ENCODE measurements at places on chromosomes 2 and 18.

DNA sequence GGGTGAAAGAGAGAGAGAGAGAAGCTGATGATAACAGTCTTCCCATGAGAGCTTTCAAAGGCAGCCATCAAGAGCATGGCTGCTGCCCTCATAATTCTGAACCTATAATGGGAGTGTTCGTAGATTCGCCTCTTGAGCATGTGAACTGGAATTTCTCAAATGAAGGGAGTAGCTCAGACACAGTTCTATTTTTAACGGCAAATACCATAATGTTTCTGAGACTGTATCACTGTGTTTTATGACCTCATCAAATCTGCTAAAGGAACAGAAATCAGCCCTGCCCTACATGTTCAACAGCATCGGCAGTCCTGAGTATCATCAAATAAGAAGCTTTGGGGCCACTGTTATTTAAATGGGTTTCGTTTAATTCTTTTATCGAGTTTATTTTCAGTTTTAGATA lies 645.6 kb downstream of the GALR1 start:
- no peak for DNase-seq

- no peak for DNase-seq
These were observed 215.8 kb downstream of the KCNS3 start for GRCh38 chr2:18094277-18094676.

- DNase-seq: no peak
These were observed 425.1 kb upstream of the SYT4 start for GRCh38 chr18:43702399-43702798.

DNA sequence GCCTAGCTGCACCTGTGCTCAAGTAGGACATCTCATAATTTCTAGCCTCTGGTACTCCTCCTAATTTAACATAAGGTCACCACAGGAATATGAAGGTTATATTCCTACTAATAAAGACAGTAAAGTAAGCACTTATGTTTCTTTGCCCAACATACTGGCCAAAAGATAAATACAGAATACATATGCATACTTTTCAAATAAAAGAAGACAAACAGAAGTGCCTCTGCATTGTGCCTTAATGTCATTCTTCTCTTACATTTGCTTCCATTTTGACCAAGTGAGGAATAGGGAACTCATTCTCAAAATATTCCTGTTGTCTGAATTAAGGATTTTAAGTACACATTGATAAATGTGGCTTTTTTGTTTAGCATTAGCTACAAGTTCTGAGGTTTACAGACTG lies 5.6 kb downstream of the BCL11A start:
- no peak for DNase-seq

- DNase-seq: peak; percentile 55
These were observed 96.4 kb upstream of the FOSL2 start for GRCh38 chr2:28296243-28296642.

- DNase-seq: no peak
These were observed 752 bp downstream of the MGAT4A start for GRCh38 chr2:98730053-98730706.

GRCh38 chr2:192140236-192140839 lies 54.4 kb downstream of the TMEFF2 start:
- DNase-seq: no peak

DNA sequence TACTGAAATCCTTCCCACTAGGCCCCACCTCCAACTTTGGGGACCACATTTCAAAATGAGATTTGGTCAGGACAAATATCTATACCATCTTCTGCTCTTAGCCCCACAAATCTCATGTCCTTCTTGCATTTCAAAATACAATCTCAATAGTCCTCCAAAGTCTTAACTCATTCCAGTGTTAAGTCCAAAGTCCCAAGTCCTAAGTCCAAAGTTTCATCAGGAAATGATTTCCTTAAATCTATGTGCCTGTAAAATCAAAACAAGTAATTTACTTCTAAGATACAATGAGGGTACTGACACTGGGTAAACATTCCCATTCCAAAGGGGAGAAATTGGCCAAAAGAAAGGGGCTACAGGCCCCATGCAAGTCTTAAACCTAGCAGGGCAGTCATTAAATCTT lies 40.5 kb upstream of the TNP1 start:
- no peak for DNase-seq

- no peak for DNase-seq
These were observed 231.4 kb downstream of the FAM210A start for GRCh38 chr18:13494871-13495445.

DNA sequence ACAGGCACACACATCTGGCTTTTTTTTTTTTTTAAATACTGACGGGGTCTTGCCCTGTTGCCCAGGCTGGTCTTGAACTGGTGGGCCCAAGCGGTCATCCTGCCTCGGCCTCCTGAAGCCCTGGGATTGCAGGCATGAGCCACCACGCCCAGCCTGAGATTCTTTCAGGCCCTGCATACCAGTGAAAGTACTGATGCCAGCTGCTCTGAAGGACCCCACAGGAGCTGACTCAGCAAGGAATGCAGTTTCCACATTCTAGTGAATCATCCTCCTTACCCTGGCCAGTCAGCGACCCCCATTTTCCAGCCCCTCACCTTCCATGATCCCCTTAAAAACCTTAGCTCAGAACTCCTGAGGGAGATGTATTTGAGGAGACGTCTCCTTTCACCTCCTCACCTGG lies 5.8 kb upstream of the DTYMK start:
- DNase-seq: peak; percentile 29

DNA sequence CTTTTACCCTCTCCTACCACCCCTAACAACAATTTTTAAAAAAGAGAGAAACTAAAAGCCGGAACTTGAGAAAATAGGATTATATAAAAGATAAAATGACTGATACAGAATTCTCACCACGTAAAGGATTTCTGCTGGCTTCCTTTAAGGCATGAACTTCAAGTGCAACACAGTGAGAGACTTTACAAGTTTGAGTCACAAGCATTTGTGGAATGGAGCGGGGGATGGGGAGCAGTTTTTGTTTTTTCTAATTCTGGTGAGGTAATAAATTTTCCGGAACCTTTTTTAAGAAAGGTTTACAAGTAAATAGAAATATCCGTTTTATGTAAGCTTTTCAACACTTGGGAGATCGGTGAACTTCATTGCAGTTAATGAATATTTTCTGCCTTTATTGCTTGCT lies 1.8 kb upstream of the CDH2 start:
- DNase-seq: peak; percentile 17

DNA sequence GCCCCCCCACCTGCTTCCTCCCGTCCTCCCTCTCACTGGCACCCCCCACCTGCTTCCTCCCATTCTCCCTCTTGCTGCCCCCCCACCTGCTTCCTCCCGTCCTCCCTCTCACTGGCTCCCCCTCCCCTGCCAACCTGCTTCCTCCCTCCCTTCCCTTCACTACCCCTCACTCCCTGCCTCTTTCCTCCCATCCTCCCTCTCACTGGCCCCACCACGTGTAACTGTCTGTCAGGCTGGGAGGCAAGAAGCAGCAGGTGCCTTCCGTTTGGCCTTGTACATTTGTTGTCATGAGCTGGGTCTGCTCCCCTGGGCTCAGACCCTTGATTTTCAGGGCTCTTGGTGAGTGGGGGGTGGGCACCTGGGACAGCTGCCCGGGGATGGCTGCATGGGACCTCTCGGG lies 19.1 kb downstream of the RTP5 start:
- DNase-seq: no peak

- DNase-seq: no peak
These were observed 36.1 kb downstream of the OSBPL6 start for GRCh38 chr2:178230396-178230795.

GRCh38 chr18:9647496-9648323 lies 33.4 kb upstream of the PPP4R1 start:
- no peak for DNase-seq

DNA sequence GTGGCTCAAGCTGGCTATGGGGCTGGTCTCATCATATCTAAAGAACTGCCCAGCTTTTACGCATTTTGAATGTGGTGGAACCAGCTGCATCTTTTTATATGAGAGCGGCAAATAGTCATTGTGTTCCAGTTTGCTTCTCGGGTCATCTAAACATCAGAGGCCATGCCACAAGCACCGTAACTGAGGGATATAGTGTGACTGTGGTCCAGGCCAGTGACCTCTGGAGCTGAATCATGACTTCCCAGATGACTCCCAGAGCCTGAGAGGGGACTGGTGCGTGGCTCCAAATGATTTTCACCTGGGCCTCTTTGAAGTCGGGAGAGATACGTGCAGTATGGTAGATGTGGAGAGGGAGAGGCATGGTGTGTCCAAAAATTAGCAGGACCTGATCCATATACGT lies 271.0 kb downstream of the NEDD4L start:
- no peak for DNase-seq

GRCh38 chr2:48218169-48218568 lies 311.8 kb upstream of the STON1 start:
- DNase-seq: no peak

GRCh38 chr2:33073018-33073417 lies 126.3 kb downstream of the LTBP1 start:
- no peak for DNase-seq

GRCh38 chr2:9201185-9201891 lies 5.3 kb upstream of the ASAP2 start:
- DNase-seq: peak; percentile 48

- no peak for DNase-seq
These were observed 85.5 kb upstream of the ITPRID2 start for GRCh38 chr2:181806039-181806392.

DNA sequence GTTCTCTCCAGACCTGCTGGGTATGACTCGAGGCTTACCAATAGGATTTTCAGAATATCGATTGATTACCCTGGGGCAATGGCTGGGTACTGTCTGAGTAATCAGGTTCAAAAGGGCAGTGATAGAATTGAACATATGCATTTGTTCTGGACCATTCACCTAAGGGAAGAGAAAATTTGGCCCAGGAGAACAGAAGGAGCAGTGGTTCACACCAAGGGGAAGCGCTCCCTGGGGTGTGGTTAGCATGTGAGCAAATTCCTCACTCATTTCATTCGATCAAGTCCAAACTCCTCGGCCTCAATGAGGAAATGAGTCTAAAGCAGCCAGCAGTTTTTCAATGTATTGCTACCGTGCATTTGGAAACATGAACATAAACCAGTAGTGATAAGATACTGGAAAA lies 55.6 kb downstream of the CYP26B1 start:
- no peak for DNase-seq

DNA sequence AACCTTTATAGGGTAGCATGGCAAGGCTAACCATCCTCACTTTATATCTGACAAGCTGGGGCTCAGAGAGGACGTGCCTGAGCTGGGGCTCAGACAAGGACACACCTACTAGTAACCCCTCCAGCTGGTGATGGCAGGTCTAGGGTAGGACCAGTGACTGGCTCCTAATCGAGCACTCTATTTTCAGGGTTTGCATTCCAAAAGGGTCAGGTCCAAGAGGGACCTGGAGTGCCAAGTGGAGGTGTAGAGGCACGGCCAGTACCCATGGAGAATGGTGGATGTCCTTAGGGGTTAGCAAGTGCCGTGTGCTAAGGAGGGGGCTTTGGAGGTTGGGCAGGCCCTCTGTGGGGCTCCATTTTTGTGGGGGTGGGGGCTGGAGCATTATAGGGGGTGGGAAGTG lies 1.2 kb upstream of the DES start:
- DNase-seq: no peak

- DNase-seq: no peak
These were observed 43.2 kb downstream of the ATIC start for GRCh38 chr2:215354771-215355695.

GRCh38 chr2:196961889-196962288 lies 35.4 kb upstream of the PGAP1 start:
- no peak for DNase-seq

- no peak for DNase-seq
These were observed 59.7 kb upstream of the DNMT3A start for GRCh38 chr2:25401307-25402026.

GRCh38 chr2:219358170-219359075 lies 25.9 kb upstream of the RESP18 start:
- no peak for DNase-seq

DNA sequence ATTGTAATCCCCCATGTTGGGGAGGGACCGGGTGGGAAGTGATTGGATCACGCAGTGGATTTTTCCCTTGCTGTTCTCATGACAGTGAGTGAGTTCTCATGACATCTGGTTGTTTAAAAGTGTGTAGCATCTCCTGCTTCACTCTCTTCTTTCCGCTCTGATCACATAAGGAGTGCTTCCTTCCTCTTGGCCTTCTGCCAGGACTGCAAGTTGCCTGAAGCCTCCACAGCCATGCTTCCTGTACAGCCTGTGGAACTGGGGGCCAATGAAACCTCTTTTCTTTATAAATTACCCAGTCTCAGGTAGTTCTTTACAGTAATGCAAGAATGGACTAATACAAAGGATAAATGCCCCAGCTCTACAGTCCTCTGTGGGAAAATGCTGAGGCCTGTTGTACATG lies 437.5 kb upstream of the NXPH2 start:
- no peak for DNase-seq

GRCh38 chr18:22432657-22433137 lies 15.0 kb upstream of the CTAGE1 start:
- DNase-seq: peak; percentile 81

GRCh38 chr2:150561076-150561475 lies 73.6 kb upstream of the RND3 start:
- no peak for DNase-seq

GRCh38 chr2:84800194-84800805 lies 80.6 kb downstream of the TRABD2A start:
- DNase-seq: no peak

- no peak for DNase-seq
These were observed 28.2 kb upstream of the ZEB2 start for GRCh38 chr2:144548088-144548487.

DNA sequence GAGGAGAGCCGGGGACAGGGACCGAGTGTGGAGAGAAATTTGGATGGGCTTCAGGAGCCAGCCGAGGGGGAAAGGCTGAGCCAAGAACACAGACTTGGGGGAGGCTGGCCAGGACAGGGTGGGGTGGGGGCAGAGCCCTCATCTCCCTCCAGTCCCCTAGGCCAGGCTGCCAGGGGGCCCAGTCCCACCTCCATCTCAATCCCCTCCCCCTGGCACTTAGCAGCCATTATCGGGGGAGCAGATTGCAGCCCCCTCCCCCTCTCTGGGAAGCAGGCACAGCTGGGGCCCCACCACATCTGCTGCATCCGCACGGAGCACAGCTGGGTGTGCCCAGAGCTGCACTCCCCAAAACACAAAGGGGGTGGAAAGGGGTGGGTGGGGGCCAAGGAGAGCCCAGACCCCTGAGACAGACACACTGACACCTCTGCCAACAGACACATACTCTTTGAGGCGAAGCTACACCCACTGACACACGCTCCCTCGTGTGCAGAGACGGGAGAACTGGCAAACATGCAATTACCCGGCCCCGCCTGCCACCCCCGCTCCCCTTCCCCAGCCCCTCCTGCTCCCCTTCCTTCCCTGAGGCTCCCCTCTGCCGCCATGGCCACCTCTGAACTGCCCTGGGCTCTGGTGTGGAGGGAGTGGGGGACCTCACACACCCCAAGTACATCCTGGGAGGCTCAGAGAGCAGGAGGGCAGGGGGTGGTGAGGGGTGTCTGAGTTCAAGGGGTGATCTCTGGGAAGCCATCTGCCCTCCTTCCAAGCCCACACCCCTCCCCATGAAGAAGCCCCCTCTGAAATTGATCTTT lies 5.1 kb upstream of the ASIC4 start:
- DNase-seq: no peak

- DNase-seq: no peak
These were observed 112.7 kb upstream of the NPAS2 start for GRCh38 chr2:100707016-100707947.

DNA sequence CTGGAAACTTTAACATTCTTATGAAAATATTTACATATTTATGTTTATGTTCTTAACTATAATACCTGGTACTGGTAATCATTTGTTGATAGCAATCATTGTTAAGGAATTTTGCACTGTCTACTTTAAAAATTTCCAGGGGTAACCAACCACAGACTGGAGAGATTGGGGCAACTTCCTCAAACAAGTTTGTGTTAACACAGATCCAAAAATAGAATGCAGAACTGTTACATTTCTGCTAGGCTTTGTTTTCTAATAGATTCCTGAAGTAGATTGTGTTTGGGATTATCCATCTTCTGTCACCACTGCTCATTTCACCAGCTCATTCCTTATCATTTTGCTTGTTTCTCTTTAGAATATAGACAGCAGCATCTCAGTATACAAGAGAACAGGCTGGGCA lies 23.7 kb downstream of the RNF125 start:
- no peak for DNase-seq
